ENCODE measurements at places on chromosomes 12 and 14.

DNA sequence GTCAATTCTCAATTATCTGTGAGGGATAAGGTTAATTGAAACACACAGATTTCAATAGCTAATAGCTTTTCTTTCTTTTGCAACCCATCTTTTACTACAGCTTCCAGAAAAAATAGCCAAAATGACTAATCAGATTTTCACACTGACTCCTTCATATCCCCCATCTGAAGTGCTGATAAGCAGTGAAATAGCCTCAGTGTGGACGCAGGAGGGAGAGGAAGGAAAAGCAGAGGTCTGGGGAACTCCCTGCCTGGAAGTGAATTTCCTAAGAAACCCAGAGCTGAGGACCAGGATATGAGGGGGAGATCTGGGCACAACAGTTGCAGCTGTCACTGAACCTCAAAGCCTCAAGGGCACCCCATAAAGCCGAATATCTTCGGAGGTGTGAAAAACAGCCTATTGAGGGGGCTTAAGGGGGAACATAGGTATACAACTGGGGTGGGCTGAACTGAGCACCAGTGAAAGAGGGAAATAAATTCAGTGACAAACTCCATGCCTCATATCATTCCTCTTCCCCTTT is 60.9 kb downstream of the EMP1 start:
- DNase-seq, result no peak

DNA sequence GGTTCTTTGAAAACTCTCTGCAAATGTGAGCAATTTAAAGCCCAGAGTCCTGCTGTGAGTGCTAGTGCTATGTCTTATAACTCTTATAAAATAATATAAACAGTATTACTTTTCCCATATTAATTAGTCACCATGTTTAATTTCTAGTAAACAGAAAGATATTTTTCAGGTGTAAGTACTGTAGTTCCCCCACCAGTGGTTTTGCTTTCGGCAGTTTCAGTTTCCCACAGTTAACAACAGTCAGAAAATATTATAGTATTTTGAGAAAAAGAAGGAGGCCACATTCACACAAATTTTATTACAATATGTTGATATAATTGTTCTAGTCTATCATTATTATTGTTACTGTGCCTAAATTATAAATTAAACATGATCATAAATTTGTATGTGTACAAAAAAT is 800.5 kb downstream of the LRFN5 start:
- DNase-seq, result no peak

- DNase-seq, result peak; percentile 76
These were observed 230.2 kb upstream of the TBX3 start for GRCh38 chr12:114913871-114914801.

- no peak for DNase-seq
These were observed 293.9 kb downstream of the RAD51B start for GRCh38 chr14:68113343-68113930.

DNA sequence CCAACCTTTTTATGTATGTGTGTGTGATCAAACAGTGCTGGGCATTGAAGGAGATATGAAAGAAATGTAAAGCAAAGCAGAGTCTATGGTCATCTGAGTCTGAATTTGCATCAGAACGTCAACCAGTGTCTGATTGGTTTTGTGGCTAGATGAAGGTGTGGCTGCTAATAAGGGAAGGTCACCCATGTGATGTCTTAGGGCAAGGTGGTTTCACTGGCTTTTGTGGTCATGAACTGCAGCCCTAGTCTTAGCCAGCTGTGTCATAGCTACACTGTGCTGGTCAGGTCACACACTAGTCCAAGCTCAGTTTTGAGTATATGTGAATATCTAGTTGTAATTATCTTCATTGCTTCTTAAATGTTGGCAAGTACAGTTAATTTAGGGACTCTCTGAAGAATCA is 105.8 kb downstream of the TGFB3 start:
- no peak for DNase-seq

DNA sequence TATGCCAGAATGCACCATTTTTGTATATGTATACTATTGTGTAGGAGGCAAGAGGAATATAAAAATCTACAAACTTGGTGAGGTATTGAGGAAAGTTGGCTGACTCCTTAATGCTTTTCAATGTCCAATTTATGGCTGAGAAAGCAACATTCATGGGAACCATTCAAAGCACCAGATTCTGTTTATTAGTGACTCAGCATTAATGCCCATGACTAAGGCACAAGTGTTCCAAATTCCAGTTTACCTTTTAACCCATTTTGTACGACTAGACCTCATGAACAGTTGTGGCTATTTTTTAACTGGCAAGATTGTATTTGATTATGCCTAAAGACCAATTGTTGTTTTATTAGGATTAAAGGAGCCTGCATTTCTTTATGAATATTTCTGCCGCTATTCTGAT is 375.4 kb upstream of the ATP2B1 start:
- no peak for DNase-seq

- no peak for DNase-seq
These were observed at the start of gene BTBD6 for GRCh38 chr14:105248368-105249181. BTBD6 (plus strand) TSS chr14:105248533; CDS start chr14:105248712, 179 bp downstream.
